A549 treated with RU486 at 1 μM for 4 hours (cell line): ENCODE measurements at places on chromosomes 4 and X. TPM values are rescaled to one million over a fixed set of nuclear protein-coding genes. Genes with fewer than 3 reads are reported as not detected.

Gene PAGE5
- total RNA-seq, result not detected in 5 replicates

Gene PRDM8
- total RNA-seq, result 0.23 to 0.70 TPM (median 0.54 TPM) in 5 replicates

Gene RTL3
- total RNA-seq, result 0.05 to 0.07 TPM (median 0.06 TPM) in 3 of 5 replicates, not detected in the others

Gene MAGEA11
- total RNA-seq, result not detected in 5 replicates

Gene TSPAN6
- 22.4 to 45.6 TPM (median 40.9 TPM) in 5 replicates for total RNA-seq

Gene NSUN7
- total RNA-seq, result 0.25 to 0.41 TPM (median 0.35 TPM) in 5 replicates

Gene TIGD4
- 0.12 to 0.25 TPM (median 0.23 TPM) in 4 of 5 replicates, not detected in the other for total RNA-seq

Gene AFM
- total RNA-seq, result not detected in 5 replicates

Gene GSX2
- not detected in 5 replicates for total RNA-seq

Gene NEUROG2
- 0.06 TPM in 1 of 5 replicates, not detected in the others for total RNA-seq

Gene NUP62CL
- 14.1 to 22.2 TPM (median 17.0 TPM) in 5 replicates for total RNA-seq

Gene JCHAIN
- total RNA-seq, result 0.45 to 1.4 TPM in 2 of 5 replicates, not detected in the others

Gene KDR
- not detected in 5 replicates for total RNA-seq

Gene CSN2
- total RNA-seq, result not detected in 5 replicates

Gene SSX4B
- total RNA-seq, result not detected in 5 replicates

Gene NDST3
- not detected in 5 replicates for total RNA-seq

Gene CSAG3
- total RNA-seq, result not detected in 5 replicates

Gene ELMOD2
- 6.0 to 12.6 TPM (median 10.5 TPM) in 5 replicates for total RNA-seq

Gene AMOT
- total RNA-seq, result 0.05 TPM in 1 of 5 replicates, not detected in the others

Gene RAB28
- total RNA-seq, result 8.1 to 10.0 TPM (median 8.7 TPM) in 5 replicates

Gene SLC6A14
- 0.02 TPM in 2 of 5 replicates, not detected in the others for total RNA-seq

Gene BTC
- total RNA-seq, result 1.0 to 1.3 TPM (median 1.3 TPM) in 5 replicates

Gene MGST2
- 47.2 to 65.3 TPM (median 52.3 TPM) in 5 replicates for total RNA-seq

Gene RAB9B
- 0.03 to 0.05 TPM (median 0.03 TPM) in 3 of 5 replicates, not detected in the others for total RNA-seq

Gene ADGRG4
- total RNA-seq, result not detected in 5 replicates

Gene LARP1B
- 10.2 to 18.7 TPM (median 12.1 TPM) in 5 replicates for total RNA-seq

Gene CSN3
- not detected in 5 replicates for total RNA-seq

Gene SOWAHB
- 0.05 to 0.06 TPM in 2 of 5 replicates, not detected in the others for total RNA-seq

Gene ALAS2
- not detected in 5 replicates for total RNA-seq

Gene ANAPC10
- 11.2 to 18.4 TPM (median 12.7 TPM) in 5 replicates for total RNA-seq

Gene ARAP2
- total RNA-seq, result 0.17 to 1.5 TPM (median 0.57 TPM) in 5 replicates

Gene SLC9A7
- total RNA-seq, result 8.0 to 12.4 TPM (median 11.5 TPM) in 5 replicates

Gene RAB40A
- not detected in 5 replicates for total RNA-seq

Gene SPON2
- 0.20 to 0.58 TPM (median 0.26 TPM) in 5 replicates for total RNA-seq

Gene CFI
- 0.38 to 0.86 TPM (median 0.74 TPM) in 5 replicates for total RNA-seq

Gene OPRPN
- total RNA-seq, result not detected in 5 replicates

Gene ZNF732
- total RNA-seq, result not detected in 5 replicates

Gene DUSP21
- total RNA-seq, result not detected in 5 replicates

Gene ABCE1
- 65.2 to 125 TPM (median 74.6 TPM) in 5 replicates for total RNA-seq

Gene SOWAHD
- total RNA-seq, result 0.09 to 0.20 TPM (median 0.17 TPM) in 4 of 5 replicates, not detected in the other

Gene ARHGEF6
- total RNA-seq, result 0.09 to 0.25 TPM (median 0.18 TPM) in 5 replicates

Gene CTBP1
- 66.1 to 92.8 TPM (median 81.0 TPM) in 5 replicates for total RNA-seq

Gene POF1B
- total RNA-seq, result 2.1 to 3.3 TPM (median 3.0 TPM) in 5 replicates

Gene SPACA5
- total RNA-seq, result not detected in 5 replicates

Gene KCND1
- total RNA-seq, result 0.77 to 1.4 TPM (median 1.2 TPM) in 5 replicates

Gene SHROOM2
- total RNA-seq, result 0.27 to 0.35 TPM (median 0.32 TPM) in 5 replicates

Gene ZAR1
- total RNA-seq, result 0.13 to 0.18 TPM in 2 of 5 replicates, not detected in the others

Gene KLF8
- total RNA-seq, result 0.08 TPM in 2 of 5 replicates, not detected in the others

Gene GLRA3
- total RNA-seq, result not detected in 5 replicates

Gene FGF13
- not detected in 5 replicates for total RNA-seq

Gene ASB9
- 19.5 to 25.1 TPM (median 20.8 TPM) in 5 replicates for total RNA-seq

Gene SFRP2
- total RNA-seq, result not detected in 5 replicates
